ENCODE measurements at places on chromosomes 12 and 14.

DNA sequence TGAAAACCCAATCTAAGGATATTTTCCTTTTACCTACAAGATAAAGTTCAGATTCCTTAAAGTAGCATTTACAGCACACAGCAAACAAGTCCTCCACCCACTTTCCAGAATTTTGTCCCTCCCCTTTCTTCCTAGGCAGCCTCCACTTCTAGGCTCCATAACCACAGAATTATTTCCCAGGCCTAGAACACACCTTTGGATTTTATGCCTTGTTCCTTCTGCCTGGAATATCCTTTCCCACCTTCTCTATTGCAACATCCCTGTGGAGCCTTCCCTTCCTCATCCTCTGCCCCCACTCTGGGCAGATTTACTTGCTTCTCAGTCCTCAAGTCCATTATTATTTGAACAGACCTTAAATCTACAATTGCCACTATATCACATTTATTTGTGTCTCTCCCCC, 2.1 kb upstream of the TSPAN8 start:
- DNase-seq: no peak

DNA sequence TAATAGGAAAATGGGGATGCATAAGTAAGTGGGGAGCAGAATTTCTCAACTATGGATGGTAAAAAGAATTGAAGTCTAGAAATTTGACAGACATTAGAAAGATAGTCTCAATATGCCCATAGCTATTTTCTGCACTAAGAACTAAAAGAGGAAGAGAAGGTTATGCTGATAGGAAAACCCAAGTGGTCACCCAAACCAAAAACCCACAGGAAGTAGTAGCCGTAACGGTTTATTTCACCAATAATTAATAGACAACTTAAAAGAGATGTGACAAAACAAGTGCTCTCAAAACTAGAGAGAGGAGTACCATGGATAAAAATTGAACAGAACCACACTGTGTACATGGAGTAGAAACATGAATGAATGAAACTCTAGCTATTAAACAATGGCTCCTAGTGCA, 295.4 kb downstream of the FSCB start:
- no peak for DNase-seq

DNA sequence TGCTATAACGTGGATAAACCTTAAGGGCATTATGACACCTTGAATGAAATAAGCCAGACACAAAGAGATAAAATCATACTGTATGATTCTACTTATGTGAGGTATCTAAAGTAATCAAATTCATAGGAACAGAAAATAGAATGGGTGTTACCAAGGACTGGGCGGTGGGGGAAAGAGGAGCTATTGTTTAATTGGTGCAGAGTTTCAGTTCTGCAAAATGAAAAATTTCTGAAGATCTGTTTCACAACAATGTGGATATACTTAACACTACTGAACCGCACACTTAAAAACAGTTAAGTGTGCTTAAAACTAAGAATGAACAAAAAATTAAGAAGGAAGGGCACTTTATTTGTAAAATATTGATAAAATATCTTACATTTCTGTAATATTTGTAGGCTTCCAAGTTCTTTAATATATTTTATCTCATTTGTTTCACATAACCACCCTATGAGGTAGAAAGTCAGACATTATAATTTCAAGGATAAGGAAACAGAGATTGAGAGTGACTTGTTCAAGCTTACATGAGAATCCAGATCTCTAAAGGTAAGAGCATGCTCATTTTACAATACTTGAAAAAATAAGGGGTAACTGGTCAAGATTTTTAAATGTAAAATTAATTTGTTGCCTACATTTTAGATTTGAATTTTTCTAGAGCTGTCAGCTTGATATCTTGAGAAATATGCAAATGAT, 14.9 kb downstream of the LTA4H start:
- DNase-seq: no peak

GRCh38 chr14:101780887-101781239, 19.4 kb downstream of the PPP2R5C start:
- no peak for DNase-seq

GRCh38 chr14:23551266-23552028, at the start of gene ZFHX2:
Gene ZFHX2, minus strand, starts transcription at chr14:23551765. Its CDS starts 16,440 bp downstream, at chr14:23535325.
- DNase-seq: no peak

GRCh38 chr12:131264635-131265034, 310.9 kb downstream of the ADGRD1 start:
- no peak for DNase-seq

DNA sequence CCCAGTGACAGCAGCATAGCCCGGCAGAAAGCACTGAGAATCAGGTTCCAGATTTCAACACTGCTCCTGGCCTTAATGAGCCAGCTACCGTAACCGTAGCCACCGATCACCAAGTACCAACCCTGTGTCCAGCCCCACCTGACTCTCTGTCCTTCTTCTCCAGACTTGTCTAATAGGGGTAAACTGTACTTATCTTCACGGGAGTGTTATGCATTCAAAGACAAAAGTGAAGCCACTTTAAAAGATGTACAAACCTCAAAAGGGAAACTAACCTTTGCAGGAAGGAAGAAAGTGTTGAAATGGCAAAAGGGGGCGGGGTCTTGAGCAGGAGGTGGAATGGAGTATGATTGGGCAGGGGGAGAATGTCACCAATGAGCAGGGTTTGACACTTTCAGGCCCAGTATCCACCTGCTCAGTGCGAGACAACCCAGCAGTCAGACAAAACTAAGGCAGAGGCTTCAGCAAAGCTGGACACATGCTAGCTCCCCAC, 226.1 kb downstream of the CHST11 start:
- DNase-seq: no peak

DNA sequence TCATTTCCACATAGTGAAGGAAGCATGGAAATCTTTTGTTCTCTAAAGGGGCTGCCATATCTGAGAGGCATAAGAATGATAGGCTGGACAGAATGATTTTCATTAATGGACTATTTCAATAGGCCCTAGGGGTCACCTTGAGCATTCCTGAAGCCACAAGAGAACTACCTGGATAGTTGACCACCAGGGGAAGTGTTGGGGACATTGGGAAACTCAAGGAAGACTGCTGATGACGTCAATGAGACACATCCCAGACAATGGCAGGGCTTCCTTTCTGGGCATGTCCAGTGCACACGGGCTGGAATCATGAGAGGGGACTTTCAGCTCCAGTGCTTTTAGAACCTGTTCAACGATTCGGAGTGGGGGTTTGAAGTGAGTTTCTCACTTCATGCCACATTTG, 48.8 kb upstream of the CHST11 start:
- DNase-seq: no peak

GRCh38 chr14:75191100-75191499, 14.7 kb upstream of the TMED10 start:
- no peak for DNase-seq

DNA sequence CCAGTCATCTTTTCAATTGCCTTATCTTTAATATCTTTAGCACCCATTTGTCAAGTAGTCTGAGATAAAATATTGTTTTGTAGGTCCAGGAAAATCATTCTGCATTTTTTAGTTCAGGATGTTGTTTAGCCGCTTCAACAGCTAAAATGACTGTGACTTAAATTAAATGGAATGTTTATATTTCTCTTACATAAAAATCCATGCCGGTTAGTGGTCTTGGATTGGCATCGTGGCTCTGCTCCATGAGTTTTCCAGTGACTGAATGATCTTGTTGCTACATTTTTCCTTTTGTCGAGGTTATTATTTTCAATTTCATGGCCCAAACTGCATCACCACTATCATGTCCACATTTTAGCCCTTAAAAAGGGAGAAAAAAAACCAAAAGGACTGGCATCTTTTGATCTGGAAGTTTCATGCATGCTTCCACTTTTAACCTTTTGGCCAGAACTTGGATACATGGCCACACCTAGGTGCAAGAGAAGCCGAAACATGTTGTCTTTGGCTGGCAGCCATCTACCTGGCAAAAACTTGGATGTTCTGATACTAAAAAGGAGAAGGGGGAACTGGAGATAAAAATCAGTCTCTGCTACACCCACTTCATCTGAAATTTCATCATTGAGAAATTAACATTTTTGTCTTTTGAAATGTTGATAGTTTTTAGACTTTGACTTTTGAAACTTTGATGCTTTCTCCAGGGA, 142.4 kb downstream of the OTOGL start:
- no peak for DNase-seq

DNA sequence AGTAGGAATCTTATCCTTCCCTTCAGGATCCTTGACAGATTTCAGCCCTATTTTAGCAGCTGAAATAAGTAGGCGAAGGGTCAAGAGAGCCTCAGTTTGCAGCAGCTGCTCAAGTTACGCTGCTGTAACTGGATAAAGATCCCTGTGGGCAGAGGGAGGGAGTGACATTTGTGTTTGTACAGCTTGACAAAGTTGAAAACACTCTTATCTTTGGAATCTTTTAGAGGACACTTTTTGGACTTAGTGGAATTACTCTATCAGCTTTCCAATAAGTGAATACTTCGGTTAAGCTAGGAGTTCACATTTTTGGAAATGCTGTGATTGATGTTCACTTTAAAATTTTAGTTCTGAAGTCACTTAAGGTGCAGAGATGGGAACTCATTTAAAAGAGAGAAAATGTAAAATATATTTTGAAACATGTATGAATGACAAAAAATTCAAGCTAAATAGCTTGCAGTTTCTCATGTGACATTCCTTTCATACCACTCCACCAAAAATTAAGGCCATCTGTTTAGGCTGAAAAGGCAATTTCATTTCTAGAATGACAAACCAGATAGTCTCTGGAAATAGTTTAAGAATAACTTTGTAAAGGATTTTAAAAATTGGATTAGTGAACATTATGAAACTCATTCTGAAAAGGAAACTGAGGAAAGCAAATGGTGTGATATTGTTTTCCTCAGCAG, 55.2 kb downstream of the SLC38A4 start:
- no peak for DNase-seq

DNA sequence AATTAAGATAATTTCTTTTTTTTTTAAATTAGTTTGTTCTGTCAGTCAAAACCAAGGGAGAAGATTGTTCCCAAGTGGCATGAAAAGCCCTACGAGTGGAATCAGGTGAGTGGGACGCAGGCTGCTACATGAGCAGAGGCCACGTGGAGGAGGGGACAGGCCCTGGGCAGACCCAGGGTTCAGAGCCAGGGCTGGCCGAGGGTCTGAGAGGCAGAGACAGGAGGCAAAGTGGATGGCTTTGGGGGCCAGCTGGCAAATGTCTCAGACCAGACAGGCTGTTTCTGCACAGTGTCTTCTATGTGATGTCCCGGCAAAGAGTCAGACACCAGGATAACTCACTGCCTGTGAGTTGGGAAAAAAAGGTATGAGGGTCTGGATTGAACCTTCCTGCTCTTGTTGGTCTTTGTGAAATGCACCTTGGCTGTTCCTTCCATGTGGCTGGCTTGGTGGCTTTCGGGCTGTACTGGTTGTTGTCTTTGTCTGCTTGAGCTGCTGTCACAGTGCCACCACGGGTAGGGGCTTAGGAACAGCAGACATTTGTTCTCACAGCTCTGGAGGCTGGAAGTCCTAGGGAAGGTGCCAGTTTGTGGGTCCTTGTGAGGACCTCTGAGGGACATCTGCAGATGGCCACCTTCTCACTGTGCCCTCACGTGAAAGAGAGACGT, 35.8 kb upstream of the ASPG start:
- DNase-seq: no peak

GRCh38 chr12:69837657-69838415, 12.8 kb downstream of the MYRFL start:
- DNase-seq: no peak

GRCh38 chr12:119601877-119602733, 8.5 kb downstream of the TMEM233 start:
- no peak for DNase-seq

DNA sequence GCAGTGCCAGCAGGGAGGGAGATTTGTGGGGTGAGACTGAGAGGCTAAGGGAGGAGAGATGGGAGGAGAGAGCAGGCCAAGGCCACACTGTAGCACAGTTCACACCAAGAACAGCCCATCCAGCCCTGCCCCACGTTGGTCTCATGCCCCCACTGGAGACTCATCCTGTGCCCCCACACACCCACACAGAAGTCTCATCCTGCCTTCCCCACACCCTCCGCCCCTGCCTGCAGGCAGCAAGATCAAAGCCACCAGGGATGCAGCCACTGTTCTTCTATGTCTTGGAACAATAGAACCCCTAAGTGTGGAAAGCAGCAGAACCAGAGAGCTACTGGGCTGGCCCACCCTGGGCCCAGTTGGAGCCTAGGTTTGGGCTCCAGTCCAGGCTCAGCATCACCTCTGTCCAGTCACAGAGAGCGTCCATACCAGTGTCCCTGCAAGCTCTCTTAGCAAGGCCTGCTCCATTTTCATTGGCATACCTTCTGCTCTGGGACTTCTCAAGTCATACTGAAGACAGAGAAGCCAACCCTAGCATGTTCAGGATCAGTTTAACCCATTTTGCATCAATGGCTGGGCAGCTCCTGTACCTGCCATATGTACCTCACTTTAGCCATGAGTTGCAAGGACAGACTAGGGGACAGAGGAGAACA, 31.7 kb upstream of the HDAC7 start:
- DNase-seq: no peak

DNA sequence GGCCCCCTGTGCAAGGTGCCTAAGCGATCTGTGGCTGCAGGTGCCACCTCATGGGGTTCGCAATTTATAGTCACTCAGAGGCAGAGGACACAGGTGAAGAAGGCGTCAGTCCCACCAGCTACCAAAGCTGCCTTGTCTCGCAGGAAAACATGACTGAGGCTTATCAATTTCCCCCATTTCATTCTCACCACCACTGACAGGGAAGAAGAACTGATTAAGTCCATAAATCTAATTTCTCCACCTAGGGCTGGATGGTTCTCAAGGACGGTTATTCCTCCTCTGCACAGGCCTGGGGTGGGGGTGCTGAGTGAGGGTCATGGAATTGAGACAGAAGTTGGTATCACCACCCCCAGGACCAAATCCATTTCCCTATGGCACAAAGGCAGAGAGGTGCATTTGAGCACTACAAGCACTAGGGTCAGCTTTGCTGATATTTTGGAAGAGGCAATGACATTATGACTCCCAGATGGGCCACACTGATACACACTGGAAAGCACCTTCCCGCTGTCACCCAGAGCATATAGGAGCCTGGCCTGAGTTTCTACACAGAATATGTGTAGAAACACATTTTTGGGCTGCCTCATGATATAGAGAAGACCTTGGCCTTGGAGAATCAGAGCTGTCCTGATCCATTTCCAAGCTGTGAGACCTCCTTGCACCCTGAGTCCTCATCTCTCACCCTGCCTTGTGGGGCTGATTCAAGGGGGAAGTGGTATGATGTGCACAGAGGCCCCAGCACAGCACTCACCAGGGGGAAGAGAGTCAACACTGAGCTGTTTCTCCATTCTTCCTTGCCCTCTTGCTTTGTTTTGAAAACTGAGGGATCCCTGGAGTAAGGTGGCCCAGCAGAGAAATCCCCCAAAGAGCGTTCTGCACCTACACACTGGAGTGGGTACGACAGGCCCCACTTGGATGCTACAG, 59.4 kb downstream of the PITPNM2 start:
- no peak for DNase-seq

DNA sequence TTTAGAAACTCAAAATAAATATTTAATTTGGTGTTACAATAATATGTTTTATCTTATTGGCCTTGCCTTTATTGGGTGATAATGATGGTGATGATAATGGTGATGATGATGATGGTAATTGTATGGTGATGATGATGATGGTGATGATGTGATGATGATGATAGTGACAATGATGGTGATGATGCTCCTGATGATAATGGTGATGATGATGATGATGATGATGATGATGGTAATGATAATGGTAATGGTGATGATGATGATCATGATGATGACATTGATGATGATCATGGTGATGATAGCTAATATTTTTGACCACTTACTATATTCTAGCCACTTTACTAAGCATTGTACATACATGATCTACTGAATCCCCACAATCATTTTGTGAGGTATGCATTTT, 1548.6 kb upstream of the TMEM132C start:
- no peak for DNase-seq
